ENCODE measurements at places on chromosomes 1 and 21.
A peak's percentile ranks its signal among the peaks of the same experiment; 100 is the strongest.

GRCh38 chr1:160623862-160624261 is 23.0 kb downstream of the SLAMF1 start:
- no peak for DNase-seq

DNA sequence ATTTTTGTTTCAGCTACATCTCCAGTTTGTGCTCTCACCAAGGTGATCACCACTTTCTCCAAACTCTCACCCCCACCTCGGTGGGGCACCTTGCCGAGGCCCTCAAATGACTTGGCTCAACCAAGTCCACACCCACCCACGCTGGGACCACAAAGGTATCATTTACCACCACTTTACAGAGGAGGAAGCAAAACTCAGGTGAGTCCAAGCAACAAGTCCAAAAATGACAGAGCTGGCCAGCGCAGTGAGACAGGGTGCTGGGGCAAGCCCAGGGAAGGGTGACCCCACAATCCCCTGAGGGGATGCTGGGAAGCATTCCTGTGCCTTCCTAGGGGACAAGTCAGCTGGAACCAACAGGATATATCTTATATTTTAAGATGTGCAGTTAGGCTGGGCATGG is 24.7 kb downstream of the SSBP3 start:
- no peak for DNase-seq

GRCh38 chr1:64687725-64688327 is 57.0 kb upstream of the RAVER2 start:
- DNase-seq, result no peak

DNA sequence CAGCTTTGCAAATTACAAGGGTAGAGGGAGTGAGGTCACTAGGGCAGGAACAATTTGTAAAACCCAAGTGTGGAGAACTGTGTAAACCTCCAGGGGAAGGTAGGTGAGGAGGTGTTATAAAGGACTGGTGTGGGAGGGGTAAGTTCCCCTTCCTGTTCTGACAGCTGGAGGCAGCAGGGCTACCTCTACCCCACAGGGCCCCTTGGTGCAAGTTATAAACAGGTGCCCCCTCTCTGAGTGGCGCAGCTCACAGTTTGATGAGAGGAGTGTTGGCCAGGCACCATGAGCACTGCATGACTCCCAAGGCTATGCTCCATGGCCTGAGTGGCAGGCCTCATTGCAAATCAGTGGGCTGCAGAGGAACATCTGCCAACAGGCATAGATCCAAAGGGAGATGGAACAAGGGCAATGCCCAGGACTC is 41.0 kb downstream of the MFSD2A start:
- DNase-seq, result no peak

DNA sequence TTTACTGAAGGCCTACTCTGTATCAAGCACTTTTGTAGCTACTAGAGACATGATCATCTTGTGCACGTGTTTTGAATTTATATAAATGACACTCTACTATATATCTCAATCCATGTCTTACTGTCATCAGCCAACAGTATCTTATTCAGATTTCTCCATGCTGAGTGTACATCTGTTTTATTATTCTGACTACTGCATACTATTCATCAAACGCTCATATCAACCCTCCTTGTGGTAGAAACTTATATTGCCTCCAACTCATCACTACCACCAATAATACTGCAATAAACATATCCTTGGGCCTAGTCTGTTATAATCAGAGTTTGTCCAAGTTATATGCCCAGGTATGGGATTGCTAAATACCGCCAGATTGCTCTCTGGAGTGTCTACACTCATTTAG is 81.6 kb upstream of the IRF2BP2 start:
- no peak for DNase-seq

DNA sequence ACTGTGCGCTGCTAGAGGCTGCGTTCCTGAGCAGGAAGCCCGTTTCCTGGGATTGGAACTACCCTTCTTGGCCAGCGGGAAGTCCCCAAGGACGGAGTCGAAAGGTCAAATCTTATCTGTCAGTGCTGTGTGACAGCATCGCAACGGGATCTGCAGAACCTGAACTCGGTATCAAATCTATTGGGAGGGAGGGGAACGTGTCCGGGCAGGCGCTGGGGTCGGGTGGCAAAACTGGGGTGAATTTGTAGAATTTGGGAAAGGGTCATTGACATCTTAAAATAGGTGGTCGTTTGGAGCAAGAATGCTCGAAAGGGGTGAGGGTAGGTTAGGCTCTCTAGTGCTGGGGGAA is 725 bp upstream of the ARPC5 start:
- DNase-seq, result no peak

- no peak for DNase-seq
These were observed 80.4 kb downstream of the MAN1A2 start for GRCh38 chr1:117447661-117448060.

GRCh38 chr1:18811733-18812452 is 47.6 kb downstream of the TAS1R2 start:
- no peak for DNase-seq

DNA sequence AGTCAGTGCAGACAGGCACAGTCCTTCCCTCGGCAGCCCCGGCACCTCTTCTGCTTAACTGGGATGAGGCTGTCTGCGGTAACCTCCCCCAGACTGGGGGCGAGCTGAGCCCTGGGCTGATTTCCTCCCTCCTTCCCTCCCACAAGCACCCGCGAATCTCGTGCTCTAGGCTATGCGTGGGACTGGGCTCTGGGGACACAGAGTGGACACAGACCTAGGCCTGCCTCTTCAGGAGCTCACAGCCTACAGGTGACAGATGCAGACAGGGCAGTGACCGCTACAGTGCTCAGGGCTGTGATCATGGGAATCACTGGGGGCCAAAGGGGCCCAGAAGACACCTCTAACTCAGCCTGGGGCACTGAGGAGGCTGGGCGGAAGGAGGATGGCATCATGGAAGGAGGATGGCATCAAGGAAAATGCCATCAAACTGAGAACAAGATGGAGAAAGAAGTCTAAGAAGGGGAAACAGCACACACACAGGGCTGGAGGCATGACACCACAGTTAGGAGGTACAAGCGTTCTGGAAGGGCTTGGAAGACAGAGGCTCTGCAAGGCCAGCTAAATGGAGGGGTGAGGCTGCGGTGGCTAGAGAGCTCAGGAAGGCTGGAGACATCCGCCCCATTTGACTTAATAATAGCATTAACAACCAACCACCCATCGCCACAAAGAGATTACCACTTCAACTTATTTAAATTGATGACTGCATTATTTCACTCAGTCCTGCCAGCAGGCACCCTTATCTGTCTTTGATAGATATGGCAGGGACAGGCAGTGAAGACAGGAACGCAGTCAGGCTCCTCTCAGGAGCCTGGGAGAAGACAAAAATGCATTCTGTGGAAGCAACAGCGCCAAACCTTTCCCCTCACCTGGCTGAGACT is 4.2 kb downstream of the TTC39A start:
- DNase-seq, result no peak

DNA sequence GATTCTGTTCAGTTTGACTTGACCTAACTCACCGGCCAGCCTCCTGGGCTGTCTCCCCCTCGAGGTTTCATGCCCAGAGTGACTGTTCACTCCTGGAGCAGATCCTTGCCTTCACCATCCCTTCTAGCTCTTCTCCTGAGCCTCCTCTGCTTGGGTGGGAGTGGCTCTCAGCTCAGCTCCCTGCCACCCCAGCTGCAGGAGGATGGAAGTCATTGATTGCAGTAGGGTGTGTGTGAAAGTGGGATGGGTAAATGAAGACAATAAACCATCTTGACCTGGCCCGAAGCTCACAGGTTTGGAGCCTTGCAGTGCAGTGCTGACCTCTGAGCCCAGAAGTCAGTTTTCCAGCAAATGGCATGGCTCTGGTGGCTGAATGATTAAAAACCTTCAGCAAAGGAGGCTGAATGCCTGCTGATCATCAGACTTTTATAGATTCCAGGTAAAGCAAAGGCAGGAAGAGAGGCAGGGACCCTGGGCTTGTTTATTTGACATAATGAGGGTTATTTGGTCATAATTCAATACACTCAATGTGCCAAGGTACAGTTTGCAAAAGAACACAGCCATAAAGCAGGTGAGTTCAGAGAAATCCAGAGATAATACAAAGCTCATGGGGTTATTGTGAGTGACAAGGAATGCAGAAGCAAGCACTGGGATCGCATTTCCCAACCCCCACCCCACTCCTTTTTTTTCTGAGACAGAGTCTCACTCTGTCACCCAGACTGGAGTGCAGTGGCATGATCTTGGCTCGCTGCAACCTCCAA is 17.5 kb upstream of the TFF3 start:
- DNase-seq, result no peak

- no peak for DNase-seq
These were observed 78.2 kb downstream of the RNF220 start for GRCh38 chr1:44483089-44483874.

DNA sequence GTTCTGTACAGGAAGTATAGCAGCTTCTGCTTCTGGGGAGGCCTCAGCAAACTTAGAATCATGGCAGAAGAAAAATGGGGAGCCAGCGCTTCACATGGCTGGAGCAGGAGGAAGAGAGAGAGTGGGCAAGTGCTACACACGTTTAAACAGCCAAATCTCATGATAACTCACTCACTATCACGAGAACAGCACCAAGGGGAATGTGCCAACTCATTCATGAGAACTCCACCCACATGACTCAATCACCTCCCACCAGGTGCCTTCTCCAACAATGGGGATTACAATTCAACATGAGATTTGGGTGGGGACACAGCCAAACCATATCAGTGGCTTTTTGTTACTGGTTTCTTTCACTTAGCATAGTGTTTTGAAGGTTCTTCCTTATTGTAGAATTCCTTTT is 138.6 kb downstream of the SYT14 start:
- no peak for DNase-seq

DNA sequence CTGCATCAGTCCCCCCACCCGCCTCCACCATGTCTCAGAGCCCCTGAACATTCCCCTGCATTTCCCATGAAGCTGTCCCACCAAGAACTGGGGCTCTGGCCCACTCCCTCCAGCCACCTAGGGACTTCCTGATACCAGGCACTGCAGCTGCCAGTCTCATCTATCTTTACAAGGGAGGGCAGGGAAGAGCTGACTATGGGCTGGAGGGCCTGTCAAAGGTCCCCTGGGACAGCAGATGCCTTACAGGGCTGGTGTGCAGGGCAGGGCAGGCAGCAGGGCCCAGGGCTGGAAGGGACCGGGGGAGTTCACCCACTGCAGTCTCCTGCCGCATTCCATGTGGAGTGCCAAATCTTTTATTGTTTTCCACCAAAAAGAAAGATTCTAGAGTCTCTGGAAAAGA is 17.6 kb downstream of the SHISA4 start:
- no peak for DNase-seq

DNA sequence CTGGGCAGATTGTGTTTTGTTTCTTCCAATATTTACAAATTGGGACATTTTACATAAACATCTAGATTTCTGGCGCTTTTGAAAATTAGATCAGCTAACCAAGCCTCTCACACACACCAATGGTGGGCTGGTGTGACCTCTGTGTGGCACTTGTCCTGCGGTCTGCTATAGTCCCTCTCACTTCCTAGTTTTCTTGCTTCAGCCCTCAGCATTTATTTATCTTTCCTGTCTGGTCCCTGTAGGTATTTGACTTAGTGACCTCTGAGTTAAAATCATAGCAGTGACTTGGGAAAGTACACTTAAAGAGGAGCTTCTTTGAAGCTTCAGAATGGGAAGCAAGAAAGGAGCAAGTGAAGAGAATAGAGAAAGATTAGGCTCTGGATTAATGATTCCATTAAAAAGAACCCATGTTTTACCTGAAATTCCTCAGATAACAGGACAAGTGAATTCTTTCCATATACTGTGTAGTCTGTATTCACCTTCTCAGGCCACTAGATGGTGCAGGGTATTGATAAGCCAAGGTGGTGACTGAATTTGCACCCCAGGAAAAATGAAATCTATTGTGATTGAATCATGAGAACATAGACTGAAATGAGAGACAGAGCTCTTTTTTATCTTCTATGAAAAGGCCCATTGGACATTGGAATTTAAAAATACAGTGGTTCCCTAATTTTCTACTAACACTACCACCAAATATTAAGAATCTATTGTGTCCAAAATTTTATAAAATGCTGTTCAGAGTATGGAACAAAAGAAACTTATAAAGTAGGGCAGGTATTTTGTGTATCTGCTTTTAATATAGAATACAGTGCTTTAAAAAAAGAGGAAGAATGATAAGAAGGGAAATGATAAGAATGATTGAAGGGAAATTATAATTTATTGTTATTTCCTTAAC is 7.1 kb upstream of the DIPK1A start:
- peak; percentile 57 for DNase-seq

- peak; percentile 81 for DNase-seq
These were observed 155.7 kb downstream of the TNFSF18 start for GRCh38 chr1:172895050-172895460.

GRCh38 chr21:38643404-38644023 is 145.2 kb upstream of the ERG start:
- DNase-seq, result no peak

GRCh38 chr21:43975469-43976098 is 36.5 kb upstream of the TRAPPC10 start:
- DNase-seq, result peak; percentile 75

- peak; percentile 27 for DNase-seq
These were observed 745 bp downstream of the MAGI3 start for GRCh38 chr1:113390871-113391648.

GRCh38 chr1:156813298-156813697 is 3.4 kb downstream of the SH2D2A start:
- no peak for DNase-seq

GRCh38 chr1:211359876-211360275 is 33.2 kb downstream of the TRAF5 start:
- DNase-seq, result no peak

DNA sequence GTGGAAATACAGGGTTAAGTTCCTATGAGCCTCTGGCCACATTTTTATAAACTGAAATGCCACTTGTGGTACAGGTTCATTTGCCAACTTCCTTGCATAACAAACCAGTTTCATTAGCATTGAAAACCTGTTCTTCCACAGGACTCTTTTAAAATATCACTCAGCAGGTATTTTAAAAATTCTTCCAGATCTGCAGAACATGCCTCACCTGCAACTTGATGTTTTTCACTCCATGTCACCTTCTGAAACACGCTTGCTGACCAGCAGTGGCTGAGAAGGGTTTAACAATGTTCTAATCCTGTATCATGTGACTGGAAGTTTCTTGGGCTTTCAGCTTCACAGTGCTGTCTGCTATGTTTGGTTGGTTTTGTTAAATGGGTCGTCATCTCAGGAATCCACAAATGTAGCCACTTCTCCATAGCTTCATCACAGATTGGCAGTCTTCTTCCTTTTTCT is 17.6 kb upstream of the CBR3 start:
- no peak for DNase-seq

- DNase-seq, result no peak
These were observed 347.8 kb downstream of the DUSP10 start for GRCh38 chr1:221394011-221394544.

GRCh38 chr1:163163881-163164582 is 38.7 kb downstream of the RGS5 start:
- DNase-seq, result no peak

DNA sequence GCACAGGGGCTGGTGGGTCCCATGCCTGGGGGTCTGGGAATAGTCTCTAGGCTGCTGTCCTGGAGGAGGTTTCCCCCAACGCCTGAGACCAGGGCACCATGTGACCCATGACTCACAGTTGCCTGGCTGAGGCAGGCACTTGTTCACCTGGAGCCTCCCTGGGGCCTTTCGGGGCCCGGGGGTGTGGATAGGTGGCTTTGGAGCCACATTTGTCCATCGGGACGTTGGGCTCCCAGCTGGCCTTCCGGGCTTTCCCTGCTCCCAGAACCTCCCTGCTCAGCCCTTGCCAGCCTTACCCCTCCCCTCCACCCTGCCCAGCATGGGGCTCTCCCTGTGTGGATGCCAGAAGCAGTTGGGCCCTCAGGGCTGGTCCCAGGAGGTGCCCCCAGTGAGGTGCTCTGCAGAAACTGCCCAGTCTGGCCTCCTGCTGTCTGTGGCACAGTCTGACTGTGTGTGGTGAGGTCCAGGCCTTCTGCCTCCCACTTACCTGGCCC is 14.2 kb downstream of the COL6A1 start:
- no peak for DNase-seq

Data from activated CD4-positive, alpha-beta T cell treated with anti-CD3 and anti-CD28 coated beads, Interleukin-2, Interleukin-4, amounts not matched to agents 100 ng/mL and 50 ng/mL, durations not matched to agents 16 hours and 8 hours (primary cell).